GM12865 (cell line): ENCODE measurements at places on chromosomes 11 and 22.

DNA sequence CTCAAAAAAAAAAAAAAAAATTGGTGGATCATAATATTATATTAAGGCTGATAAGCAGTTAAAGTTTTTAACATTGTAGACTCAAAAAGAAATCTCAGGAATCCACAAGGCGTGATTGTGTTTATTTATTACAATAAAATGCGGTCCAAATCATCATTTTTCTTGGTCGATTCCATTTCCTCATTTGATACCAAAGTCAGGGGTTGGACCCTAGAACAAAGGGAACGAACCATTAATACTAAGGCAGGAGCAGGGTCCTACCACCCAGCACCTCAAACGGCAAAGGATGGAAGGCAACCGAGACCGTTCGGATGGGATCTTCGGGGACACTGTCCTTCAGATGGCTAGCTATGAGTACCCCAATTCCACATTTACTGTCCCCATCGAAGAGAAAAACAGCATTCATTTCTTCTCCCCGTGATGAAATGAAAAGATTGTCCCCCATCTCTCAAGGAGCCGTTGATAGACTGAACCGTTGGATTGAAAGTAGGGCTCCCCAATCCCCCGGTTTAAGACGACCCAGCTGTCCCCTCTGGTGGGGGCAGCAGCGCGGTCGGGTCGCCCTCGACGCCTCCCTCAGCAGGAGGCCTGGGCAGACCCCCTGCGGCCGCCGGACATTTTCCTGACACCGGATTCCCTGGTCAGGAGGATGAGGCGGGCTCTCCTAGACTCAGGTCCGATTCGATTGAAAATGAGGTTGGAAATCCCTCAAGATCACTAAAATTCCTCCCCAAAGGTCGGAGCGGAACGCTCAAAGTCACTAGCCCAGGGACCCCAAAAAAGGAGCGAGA lies 607 bp downstream of the DMC1 start:
- DNase-seq: peak; percentile 26

GRCh38 chr11:117300283-117300663 lies 9.1 kb downstream of the BACE1-AS start:
- DNase-seq: no peak

DNA sequence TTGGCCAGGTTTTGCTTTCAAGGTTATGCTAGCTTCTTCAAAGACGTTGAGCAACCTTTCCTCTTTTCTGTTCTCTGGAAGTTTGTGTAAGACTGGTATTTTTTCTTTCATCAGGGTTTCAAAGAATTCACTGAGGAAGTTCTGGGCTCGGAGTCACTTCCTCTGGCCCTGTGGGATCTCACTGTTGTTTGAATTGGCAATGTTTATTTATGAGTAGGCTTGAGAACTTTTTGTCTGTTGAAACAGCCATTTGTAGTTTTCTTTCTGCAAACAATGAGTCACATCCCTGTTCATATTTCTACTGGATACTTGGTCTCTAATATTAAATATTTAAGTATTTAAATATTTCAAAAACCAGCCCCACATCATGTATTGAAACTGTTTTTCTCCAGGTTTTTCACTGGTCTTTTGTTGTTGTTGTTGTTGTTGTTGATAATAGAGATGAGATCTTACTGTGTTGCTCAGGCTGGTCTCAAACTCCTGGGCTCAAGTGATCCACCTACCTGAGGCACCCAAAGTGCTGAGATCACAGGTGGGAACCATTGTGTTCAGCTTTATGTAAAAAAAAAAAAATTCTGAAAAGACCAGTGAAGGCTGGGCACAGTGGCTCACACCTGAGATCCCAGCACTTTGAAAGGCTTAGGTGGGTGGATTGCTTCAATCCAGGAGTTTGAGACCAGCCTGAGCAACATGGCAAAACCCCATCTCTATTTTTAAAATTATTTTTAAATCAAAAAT lies 26.9 kb downstream of the SUSD2 start:
- no peak for DNase-seq

DNA sequence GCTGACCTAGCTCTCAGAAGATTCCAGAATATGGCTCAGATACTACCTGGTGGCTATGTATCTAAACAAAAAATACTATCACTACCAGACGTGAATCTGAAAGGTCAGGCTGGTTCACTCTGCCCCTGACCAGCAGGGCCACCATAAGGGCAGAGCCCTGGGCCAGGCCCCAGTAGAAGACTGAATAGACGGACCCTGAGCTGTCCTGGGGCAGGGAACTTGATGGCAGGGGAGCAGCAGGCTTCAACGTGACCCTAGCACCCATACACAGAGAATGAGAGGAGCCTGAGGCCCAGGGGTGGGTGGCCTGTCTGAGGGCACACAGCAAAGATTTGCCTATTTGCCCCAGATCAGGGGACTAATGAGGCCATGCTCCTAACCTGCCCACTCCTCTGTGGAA lies 6.6 kb upstream of the RNF185 start:
- DNase-seq: no peak

GRCh38 chr22:21845558-21846453 lies 21.6 kb downstream of the MAPK1 start:
- no peak for DNase-seq

DNA sequence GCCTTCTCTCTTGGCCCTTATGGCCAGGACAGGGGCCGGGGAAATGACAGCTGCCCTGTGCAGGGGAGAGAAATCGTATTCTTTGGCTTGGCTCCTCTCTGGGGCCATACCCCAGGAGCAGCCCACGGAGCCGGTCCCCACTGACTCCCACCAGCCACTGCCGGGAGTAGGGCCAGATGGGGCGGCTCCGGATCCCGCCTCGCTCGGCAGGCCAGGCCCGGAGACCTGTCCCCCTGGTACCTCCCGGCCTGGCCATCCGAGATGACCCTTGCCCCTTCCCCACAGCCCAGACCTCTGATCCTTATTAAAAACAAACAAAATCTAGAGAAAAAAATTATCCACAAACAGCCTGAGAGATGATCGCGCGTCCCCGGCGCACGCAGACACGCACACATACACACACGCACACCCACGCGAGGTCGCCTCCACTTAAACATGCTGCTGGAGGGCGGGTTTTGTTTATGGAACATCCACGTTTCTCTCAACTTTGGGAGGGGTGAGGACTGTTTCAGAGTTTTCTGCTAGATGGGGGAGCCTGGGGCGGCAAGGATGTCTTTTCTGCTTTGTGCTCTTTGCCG lies 59.1 kb downstream of the IGLL1 start:
- no peak for DNase-seq

DNA sequence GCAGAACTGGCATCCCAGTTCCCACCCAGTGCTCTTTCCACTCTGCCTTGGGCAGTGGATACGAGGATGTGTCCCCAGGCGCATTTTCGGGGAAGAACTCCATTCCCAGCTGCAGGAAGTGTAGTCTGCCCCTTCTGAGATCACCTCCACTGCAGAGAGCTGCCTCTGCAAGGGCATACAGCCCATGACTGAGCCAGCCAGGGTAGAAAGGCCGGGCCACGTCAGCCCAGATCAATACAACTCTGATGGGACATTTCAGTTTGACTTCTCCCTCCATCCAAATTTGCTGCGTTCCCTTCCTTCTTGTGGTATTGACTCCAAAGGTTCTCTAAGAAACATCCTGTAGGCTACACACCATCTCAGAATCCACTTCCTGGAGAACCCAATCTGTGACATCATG lies 19.7 kb downstream of the MOGAT2 start:
- no peak for DNase-seq

DNA sequence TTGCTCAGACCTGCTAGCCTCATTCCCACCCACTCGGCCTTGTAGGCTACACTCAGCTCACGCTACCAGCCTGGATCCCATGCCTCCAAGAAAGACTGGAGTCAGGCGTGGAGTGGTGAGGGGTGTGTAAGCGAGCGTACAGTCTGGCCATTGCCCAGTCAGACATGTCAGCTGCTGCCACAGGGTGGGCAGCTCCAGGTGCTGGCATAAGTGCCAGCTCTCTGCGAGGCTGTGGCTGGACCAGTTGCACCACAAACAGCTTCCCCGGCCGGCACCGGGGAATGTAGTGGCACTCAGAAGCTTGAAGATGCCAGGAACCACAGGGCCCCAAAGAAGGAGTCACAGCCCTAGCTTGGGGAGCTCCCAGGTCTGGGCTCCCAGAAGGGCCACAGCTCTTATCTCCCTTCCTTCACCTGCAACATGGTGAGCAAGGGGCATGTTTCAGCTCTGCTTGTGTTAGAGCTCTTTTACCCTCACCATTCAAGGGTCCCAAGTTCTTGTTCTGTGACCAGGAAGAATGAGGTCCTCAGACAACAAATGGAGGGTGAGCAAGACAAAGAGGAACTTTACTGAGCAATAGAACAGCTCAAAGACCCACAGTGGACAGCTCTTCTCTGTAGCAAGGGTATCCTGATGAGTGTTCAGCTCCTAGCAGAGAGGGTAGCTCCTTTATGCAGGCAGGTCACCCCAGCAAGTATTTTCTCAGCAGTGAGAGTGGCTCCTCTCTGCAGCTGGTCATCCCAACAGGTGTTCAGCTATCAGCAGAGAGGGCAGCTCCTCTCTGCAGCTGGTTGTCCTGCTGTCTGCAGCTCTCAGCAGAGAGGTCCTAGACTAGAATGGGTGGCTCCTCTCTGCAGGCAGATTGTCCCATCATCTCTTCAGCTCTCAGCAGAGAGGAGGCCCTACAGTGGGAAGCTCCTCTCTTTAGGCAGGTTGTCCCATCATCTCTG lies 6.0 kb downstream of the SBF2 start:
- no peak for DNase-seq

- DNase-seq: no peak
Observed at GRCh38 chr11:115916608-115917007, 412.4 kb upstream of the CADM1 start.

- no peak for DNase-seq
Observed at GRCh38 chr11:68406324-68407313, 53.9 kb upstream of the PPP6R3 start.

- no peak for DNase-seq
Observed at GRCh38 chr11:133531971-133532651, at the start of gene OPCML. Gene OPCML, minus strand, starts transcription at chr11:133532501.

GRCh38 chr22:47299211-47299862 lies 536.9 kb downstream of the TBC1D22A start:
- no peak for DNase-seq

GRCh38 chr11:120146413-120147093 lies 8.6 kb upstream of the TRIM29 start:
- no peak for DNase-seq
